ENCODE measurements at places on chromosomes 2 and 18.
A peak's percentile ranks its signal among the peaks of the same experiment; 100 is the strongest.

GRCh38 chr18:67131498-67131897 is 385.0 kb downstream of the DSEL start:
- DNase-seq = no peak

DNA sequence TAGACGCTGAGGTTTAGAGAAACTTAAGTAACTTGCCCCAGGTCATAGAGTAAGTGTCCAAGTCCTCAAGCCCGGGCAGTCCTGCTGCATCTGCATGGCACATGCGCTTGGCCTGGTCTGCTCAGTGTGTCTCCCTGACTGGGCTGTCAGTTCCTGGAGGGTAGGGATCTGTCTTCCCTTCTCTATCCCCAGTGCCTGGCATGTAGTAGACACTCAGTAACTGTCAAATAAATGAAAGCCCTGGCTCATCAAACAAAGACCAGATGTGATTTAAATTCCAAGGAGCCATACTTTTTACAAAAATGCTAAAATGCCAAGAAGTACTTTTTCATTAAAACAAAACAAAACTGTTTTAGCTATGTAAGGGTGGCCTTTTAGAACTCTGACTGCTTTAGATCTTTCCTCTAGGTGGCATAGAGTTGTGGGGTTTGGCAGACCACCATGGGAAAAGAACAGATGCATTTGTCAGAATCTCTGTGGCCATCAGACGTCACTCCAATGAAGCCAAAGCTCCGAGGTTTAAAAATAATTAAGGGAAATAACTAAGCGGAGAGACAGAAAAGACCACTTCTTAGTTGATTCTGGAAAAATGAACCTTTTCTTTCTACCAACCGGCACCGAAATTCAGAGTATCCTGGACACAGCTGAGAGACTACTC is 34.0 kb downstream of the EPAS1 start:
- no peak for DNase-seq

DNA sequence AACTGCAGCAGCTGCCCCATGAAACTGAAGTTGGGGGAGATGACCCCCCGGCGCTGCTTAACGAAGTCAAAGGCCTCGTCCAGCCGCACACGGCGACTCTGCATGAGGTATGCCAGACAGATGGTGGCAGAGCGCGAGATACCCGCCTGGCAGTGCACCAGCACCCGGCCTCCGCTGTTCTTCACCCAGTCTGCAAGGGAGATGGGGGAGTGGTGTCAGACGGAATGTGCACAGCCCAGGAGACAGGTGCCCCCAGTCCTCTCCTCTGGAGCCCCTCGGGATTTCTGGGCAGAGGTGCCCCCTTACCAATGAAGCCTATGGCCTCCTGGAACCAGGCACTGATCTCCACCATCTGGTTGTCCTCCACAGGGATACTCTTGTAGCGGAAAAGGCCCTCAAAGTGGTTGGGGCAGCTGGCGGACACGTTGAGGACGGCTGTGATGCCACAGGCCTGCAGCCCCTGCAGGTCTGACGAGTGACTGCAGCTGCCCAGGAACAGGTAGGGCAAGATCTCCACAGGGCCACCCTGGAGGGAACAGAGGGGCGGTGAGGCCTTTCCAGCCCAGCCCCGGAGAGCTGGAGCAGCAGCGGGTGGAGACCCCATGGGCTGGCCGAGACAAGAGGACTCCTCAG is 1.3 kb downstream of the DUSP2 start:
- DNase-seq = peak; percentile 8

- DNase-seq = no peak
Observed at GRCh38 chr2:186554850-186555671, 34.8 kb upstream of the ITGAV start.

GRCh38 chr2:237279012-237279768 is 134.8 kb downstream of the COL6A3 start:
- no peak for DNase-seq

- no peak for DNase-seq
Observed at GRCh38 chr2:230202430-230203109, 17.2 kb downstream of the SP110 start.

DNA sequence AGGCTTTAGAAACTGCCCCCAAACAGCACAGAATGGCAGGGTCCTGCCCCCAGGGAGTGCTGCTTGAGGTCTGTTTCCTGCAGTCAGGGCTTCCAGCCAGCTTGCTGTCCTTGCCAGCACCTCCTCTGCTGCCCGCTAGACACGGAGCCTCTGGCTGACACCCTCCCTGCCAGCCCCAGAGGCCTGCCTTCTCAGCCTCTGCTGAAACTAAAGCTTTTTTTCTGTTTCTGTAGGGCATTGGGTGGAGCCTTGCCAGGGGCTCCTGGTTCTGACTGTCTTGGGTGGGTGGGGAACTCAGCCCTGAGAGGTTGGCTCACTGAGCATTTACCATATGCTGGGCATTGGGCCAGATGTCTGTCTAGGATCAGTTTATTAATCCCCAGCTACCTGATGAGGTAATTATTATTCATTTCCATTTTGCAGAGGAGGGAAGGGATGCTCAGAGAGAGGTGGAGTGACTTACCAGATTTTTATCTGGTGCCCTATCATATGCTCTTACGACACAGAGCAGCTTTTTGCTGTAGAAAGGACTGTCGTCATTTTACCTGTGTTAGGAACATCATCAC is 35.4 kb downstream of the INPP4A start:
- peak; percentile 92 for DNase-seq

DNA sequence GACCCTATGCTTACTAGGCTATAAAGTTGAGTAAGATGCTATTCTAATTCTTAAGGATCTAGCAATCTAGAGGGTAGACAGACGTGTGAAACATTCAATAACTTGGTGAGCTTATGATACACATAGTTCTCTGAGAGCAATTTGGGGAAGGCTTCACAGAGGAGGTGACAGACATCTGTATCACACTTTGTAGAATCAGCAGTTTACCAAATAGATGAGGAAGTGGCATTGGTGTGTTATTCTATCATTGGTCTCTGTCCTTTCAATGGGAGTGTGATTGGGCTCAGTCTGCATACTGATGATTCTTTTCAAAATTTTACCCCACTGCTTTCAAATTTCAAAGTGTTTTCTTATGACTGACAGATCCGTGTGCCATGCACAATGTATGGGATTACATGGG is 47.0 kb upstream of the TMEM178A start:
- DNase-seq = no peak

DNA sequence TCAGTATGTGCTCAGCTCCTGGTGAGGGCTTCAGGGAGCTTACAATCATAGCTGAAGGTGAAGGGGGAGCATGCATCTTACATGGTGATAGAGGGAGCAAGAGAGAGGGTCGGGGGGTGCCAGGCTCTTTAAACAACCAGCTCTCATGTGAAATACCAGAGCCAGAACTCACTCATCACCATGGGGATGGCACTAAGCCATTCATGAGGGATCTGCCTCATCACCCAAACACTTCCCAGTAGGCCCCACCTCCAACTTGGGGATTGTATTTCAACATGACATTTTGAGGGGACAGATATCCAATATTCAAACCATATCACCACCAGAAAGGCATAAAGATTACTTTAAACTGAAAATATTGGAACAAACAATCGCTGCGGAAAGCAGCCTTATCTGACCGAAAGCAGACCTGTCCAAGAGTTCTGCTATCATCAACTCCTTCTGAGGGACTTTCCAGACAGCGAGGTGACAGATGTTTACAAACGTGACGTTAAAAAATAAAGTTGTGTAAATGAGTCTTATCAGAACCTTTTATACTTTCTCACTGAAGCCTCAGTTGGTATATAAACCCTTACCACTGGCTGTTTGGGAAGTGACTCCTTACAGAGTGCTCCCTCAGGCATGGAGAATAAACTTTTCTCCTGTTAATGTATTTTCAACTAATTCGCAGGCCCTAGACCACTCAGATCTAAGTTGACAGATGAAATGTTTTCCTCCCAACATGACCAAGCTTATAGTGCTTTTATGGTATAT is 35.5 kb upstream of the PTH2R start:
- no peak for DNase-seq

DNA sequence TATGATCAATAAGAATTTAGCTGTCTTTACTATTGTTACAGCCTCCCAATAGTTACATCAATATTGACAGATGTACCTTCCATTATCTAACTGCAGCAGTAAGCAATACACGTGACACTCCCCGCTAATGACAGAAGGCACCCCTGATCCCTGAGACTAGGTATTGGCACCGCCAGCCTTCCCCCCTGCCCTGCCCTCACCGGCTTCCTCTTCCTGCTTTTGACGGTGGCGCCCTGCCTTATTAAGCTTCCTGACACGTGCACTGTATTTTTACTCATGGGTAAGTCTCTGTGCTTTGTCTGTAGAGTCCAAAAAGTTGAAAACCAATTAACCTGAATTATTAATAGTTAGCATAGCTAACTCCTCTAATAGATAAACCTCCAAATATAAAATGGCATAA is 223.5 kb downstream of the EIPR1 start:
- no peak for DNase-seq

- DNase-seq = no peak
Observed at GRCh38 chr18:9558387-9559064, 55.8 kb downstream of the PPP4R1 start.

DNA sequence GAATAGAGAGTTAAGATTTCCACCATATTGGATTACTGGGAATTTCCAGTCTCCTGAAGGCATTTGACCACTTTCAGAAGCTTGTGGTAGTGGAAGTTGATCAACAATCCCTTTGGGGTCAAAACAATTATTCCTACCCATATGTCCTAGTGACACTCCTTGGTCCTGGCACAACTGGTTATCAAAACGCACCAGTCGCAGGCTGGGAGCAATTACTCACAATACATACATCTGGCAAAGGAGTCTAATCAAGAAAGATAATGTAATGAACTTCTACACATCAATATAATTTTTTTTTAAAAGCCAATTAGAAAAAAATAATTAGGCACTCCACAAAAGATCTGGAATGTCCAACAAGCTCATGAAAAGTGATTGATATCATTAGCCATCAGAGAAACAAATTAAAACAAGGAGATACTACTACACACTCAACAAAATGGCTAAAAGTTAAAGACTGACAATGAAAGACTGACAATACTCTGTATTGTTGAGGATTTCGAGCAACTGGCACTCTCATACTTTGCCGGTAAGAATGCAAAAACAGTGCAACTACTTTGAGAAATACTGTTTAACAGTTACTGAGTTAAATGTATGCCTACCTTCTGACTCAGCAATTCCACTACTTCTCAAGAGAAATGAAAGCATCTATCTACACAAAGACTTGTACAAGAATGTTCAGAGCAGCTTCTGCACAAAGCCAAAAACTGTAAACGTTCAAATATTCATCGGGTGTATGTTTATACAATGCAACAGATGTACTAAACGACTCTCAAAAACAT is 2.0 kb downstream of the INO80C start:
- DNase-seq = no peak

DNA sequence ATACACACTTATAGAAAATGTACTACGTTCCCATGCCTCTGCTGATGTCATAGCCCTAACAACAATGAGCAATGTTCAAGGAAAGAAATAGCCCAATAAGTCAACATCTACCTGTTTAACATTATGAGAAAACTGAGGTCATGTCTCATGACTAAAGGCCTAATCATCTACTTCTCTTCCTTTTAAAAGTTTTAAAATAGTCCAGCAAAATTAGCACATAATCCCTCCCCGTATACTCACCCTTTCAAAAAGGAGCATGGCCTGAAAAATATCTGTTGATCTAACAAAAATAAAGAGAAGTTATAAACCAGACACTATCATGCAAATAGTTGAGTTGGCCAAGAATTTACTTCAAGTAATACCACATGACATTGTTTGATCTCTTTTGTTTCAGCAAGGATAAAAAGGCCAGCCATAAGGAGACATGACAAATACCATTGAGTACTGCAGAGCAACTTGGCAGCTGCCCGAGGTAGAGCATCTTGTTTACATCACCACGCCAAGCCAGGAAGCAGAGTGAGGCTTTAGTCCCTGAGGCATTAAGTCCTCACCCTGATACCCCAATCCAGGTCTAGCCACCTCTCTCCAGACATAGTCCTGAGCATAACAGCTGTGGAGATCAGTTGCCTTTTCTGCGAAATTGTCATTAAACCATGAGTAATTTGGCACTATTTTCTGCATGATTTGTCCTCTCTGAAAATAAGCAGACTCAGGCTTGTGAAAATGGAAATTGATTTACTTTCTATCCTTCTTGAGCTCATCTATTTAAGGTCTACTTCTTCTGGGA is 137.4 kb upstream of the ETAA1 start:
- no peak for DNase-seq

- DNase-seq = no peak
Observed at GRCh38 chr2:150681120-150681804, 193.8 kb upstream of the RND3 start.

GRCh38 chr2:61707984-61708852 is 145.6 kb downstream of the FAM161A start:
- DNase-seq = peak; percentile 48

DNA sequence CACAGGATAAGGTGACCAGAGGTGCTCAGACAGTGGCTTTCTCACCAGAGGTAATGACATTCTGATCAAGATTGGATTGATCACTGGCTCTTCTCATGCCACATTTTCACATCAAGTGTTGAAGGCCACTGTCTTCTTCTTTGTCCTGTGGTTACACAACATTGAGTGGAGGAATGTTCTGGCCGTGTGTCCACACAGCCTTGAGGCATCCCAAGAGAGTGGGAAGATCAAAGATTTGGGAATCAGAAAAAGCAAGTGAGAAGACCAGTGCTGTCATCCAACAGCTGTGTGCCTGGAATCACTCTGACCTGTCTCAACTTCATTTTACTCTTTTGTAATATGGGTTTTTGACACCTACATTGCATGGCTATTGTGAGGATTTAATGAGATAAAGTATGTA is 67.4 kb downstream of the IL1R2 start:
- DNase-seq = no peak

- no peak for DNase-seq
Observed at GRCh38 chr2:206480161-206480560, 36.8 kb downstream of the ADAM23 start.

- no peak for DNase-seq
Observed at GRCh38 chr2:114005110-114005783, 115.4 kb downstream of the ACTR3 start.

DNA sequence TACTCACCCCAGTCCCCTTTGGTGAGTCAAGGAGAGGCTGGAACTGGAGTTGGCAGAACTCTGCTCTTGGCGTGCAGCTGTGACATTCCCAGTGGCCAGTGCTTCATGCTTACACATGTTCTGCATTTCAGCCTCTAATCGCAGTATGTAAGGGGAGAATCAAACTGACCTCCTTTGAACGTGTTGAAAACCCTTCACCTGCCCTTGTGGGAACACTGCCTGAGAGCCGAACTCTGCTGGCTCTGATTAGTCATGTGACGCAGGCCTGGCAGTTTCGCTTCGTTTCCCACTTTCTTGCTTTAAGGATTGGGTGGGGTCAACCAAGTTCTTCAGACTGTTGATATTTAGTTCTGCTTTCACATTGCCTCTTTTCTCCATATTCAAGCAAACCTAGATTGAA is 173.8 kb upstream of the BCL2L11 start:
- DNase-seq = no peak

- DNase-seq = no peak
Observed at GRCh38 chr2:135227386-135227785, 175.3 kb downstream of the RAB3GAP1 start.

GRCh38 chr2:148300544-148300943 is 279.7 kb downstream of the MBD5 start:
- DNase-seq = no peak

- DNase-seq = no peak
Observed at GRCh38 chr2:37458133-37458532, 113.7 kb downstream of the QPCT start.

- no peak for DNase-seq
Observed at GRCh38 chr2:85503851-85504777, 34.9 kb upstream of the MAT2A start.
